CD8-positive, alpha-beta memory T cell (primary cell): ENCODE measurements at places on chromosomes 13 and 19.

GRCh38 chr19:58364146-58364545 lies 1.6 kb upstream of the ZNF497 start:
- no peak for DNase-seq

DNA sequence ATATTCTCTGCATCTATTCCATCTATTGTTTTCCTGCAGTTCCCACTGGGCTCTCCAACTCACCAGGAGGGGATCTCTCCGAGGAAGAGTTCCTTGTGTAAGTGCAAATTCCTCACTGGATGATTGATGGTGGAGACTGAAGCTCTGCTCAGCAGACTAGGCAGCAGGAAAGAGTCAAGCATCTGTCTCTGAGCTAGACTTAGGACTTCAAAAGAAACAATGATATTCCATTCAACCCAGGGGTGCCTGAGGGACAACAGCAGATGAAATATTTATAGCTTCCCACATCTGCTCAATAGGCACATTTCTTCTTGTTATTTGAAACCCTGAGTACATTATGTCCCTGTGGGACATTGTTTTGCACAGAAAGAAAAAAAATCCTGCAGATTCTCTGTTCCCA lies at the start of the genes OR7A5 and OR7C1:
Gene OR7A5 (minus strand): TSS at position 175 of the 400 bp plus-strand sequence. CDS start 6,944 bp downstream, outside the sequence.
Gene OR7C1 (minus strand): TSS at position 175 of the 400 bp plus-strand sequence. CDS start 35,049 bp downstream, outside the sequence.
- no peak for DNase-seq

DNA sequence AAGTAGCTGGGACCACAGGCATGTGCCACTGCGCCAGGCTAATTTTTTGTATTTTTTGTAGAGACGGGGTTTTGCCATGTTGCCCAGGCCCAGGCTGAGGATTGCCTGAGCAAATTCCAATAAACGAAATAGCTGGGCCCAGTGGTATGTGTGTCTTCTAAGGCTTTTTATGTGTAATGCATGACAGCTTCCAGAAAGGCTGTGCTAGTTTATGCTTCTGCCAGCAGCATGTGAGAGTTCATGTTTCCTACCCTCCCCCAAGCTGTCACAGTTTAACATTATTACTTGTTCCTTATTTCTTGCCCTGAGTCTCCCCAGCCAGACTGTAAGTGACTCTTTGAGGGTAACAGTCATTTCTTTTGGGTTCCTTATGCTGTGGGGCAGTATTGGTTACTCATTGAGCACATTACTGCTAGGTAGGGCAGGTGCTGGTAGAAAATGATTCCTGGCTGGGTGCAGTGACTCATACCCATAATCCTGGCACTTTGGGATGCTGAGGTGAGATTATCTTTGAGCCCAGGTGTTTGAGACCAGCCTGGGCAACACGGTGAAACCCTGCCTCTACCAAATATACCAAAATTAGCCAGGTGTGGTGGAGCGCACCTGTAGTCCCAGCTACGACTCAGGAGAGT lies 13.6 kb downstream of the GPATCH1 start:
- DNase-seq = no peak

- no peak for DNase-seq
Observed at GRCh38 chr19:42247640-42248199, 5.3 kb upstream of the GSK3A start.

DNA sequence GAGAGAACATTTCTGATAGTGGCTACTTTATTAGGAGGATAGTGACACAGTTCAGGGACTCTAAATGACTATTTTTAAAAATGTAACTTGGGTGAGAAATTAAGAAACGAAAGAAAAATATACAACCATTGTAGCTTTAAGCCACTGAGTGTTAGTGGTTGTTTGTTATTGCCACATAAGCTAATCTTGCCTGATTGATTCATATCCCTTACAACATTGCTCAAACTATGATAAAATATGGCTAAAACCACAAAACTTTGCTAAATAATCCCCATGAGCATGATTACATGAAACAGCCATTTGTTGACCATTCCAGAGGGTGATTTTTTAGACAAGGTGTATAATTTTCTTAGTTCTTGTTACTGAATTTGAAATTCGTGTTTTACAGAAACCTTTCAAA lies 343.4 kb downstream of the SLITRK5 start:
- DNase-seq = no peak

GRCh38 chr19:53792721-53793433 lies 31.2 kb downstream of the NLRP12 start:
- DNase-seq = peak; percentile 59

- DNase-seq = no peak
Observed at GRCh38 chr13:74895042-74895796, 586.8 kb downstream of the TBC1D4 start.

DNA sequence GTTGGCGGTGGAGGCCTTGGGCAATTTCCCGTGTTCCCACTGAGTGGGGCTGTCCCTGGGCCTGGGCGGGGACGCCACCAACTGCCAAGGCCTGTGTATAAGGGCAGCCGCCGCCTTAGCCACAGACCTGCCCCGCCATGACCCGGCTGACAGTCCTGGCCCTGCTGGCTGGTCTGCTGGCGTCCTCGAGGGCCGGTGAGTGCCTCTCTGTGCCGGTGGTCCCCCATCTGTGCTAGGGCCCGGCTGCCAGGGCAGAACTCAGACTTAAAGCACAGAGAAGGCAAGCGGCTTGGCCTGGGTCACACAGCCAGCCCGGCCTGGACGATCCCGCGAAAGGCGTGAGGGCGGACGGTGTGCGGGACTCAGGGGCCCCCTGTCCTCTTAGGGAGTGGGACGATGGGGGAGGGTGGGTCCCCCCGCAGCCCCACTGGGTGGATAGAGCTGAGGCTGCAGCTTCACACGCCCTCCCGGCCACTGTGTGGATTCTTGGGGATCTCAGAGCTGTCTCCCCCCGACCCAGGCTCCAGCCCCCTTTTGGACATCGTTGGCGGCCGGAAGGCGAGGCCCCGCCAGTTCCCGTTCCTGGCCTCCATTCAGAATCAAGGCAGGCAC lies at the start of gene AZU1:
Gene AZU1 (plus strand): TSS at position 128 of the 612 bp plus-strand sequence. CDS start 10 bp downstream, at position 138.
- DNase-seq = no peak

GRCh38 chr19:49907745-49908446 lies 11.2 kb upstream of the IL4I1 start:
- DNase-seq = no peak

DNA sequence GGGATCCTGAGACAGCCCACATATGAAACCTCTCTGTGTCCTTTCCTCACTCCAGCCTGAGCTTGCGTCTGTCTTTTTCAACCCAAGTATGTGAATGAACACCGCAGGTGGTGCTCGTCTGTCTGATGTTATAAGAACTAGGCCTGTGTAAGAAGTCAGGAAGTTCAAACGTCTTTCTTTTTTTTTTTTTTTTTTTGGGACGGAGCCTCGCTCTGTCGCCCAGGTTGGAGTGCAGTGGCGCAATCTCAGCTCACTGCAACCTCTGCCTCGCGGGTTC lies 92.3 kb downstream of the ANKRD10 start:
- no peak for DNase-seq

DNA sequence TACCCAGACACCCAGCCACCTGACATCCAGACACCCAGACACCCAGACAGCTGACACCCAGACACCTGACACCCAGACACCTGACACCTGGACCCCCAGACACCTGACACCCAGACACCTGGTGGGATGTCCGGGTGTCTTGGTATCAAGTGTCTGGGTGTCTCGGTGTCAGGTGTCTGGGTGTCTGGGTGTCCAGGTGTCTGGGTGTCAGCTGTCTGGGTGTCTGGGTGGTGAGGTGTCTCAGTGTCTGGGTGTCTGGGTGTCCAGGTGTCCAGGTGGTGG lies 18.6 kb downstream of the C19orf12 start:
- DNase-seq = no peak
